DMS153 (cell line): ENCODE measurements at places on chromosomes 5 and 9.

GRCh38 chr9:117153021-117153420, 261.8 kb downstream of the ASTN2 start:
- no peak for DNase-seq

- DNase-seq = peak; percentile 5
Measured at GRCh38 chr5:79464695-79465332, 49.1 kb downstream of the HOMER1 start.

DNA sequence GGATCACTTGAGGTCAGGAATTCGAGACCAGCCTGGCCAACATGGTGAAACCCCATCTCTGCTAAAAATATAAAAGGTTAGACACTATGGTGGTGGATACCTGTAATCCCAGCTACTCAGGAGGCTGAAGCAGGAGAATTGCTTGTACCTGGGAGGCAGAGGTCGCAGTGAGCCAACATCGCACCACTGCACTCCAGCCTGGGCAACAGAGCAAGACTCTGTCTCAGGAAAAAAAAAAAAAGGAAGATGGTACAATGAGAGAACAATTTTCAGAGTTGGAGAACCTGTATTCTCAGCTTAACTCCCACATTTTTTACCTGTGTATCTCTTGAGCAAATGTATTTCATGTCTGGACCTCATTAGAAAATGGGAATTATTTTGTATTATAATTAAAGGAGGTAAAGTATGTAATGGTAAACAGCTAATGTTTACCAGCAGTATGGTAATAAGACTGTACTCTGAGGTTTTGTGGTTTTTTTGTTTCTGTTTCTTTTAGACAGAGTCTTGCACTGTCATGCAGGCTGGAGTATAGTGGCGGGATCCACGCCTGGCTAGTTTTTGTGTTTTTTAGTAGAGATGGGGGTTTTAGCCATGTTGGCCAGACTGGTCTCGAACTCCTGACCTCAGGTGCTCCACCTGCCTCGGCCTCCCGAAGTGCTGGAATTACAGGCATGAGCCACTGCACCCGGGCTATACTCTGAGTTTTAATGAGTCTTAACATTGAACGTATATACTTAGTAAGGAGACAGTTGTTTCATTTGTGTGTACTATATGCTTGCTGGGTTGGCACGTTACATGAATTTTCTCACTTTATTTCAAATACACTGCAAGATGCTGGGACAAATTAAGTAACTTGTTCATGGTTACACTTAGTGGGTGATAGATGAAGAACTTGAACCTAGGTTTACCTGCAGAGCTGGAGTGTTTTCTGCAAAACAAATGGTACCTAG, 16.2 kb downstream of the UHRF2 start:
- no peak for DNase-seq

DNA sequence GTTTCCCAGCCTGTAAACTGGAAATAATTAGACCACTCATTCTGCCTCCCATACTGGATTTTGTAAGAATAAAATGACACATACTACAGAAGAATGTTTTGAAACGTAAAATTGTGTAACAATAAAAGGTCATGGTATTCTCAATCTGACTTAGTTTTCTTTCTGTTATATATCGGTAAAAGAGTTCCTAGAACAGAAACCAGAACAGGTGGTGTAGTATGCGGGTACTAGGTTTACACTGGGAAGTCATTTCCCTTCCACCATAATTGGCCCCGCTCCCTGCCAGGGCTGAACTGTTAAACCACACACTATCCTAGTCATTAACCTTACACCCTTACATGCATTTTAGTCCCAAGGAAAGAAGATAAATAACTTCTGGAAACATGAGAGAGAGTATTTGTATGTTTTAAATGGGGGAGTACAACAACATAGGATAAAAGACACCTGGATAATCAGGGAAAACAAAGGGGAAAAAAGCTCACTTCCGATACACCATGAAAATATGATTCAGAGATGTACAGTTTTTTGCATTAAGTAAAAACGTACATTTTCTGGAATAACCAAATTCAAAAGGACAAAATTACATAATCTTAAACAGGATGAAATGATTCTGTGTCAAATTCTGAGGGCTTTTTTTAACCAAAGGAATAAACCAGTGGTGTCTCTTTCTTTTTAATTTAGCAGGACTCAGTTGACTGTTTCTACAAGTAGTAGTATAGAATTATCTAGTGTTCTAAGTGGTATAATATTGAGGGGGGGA, 199.7 kb downstream of the GLIS3 start:
- DNase-seq = no peak

- no peak for DNase-seq
Measured at GRCh38 chr5:158819840-158820620, 279.7 kb downstream of the EBF1 start.

GRCh38 chr5:142235050-142235797, 89.6 kb downstream of the SPRY4 start:
- no peak for DNase-seq

DNA sequence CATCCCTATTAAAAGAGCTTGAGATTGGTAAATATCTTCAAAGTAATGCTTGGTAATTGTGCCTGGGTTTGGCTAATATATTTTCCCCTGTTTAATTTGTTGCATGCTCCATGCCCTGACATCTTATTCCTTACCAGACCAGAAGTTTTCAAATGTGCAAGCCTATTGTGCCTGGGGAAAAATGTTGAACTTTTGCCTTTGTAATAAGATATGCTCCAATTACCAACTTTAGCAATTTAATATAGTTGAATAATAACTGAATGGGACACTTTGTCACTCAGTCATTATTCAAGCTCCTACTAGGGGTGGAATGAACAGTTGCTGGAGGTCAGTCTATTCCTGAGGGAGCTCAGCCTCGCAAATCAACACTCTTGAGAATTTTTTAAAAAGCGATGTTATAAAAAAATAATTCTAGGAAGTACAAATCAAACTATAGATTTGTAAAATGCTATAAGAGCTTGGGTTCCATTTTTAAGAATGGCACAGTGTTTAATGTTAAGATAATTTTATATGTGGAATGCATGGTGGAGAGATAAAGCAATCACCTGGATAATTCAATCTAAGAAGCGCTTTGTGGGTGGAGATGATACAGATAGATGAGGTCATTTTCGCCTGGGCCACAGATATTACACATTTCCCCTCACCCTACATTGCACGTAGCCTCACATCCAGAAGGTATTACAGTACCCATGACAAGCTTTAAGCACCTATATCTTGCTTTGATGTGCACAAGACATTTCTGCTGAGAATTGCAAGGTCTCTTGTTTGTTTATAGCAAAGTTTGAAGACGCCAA, 231.8 kb downstream of the PIK3R1 start:
- no peak for DNase-seq

DNA sequence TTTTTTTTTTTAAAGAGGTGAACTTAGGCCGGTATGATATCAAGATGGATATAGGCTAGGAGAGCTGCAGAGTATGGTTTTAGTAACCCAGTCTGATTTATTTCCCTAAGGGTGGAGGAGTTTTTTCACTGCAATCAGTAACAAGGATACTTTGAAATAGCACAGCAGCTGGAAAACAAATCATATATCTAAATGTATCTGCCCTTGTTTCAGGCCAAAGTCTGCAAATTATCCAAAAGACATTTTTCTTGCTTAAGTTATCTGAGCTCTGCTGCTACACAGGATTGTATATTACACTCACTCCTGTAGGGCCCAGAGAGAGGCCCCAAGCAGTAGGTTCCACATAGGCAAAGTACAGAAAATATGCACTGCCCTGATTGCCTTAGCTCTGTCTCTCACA, 222.4 kb downstream of the NTRK2 start:
- no peak for DNase-seq

- no peak for DNase-seq
Measured at GRCh38 chr5:1884678-1885403, 2.1 kb upstream of the IRX4 start.

- no peak for DNase-seq
Measured at GRCh38 chr9:14936491-14936890, 26.3 kb upstream of the FREM1 start.
